ENCODE measurements at places on chromosomes 6 and 20. TPM values are rescaled to one million over a fixed set of nuclear protein-coding genes. Genes with fewer than 3 reads are reported as not detected.
A peak's percentile ranks its signal among the peaks of the same experiment; 100 is the strongest.

Gene POU5F1
- not detected for total RNA-seq

Gene FOXQ1
- not detected for total RNA-seq

Gene PSMA7
- 177 TPM for total RNA-seq

Gene MPIG6B
- 12.8 TPM for total RNA-seq

Gene BNIP5
- not detected for total RNA-seq

GRCh38 chr6:154080461-154081189 is 41.6 kb downstream of the OPRM1 start:
- DNase-seq, result no peak

GRCh38 chr6:89134723-89135122 is 11.1 kb upstream of the PM20D2 start:
- H3K27ac ChIP-seq, result no peak overlapping the region
- no peak overlapping the region for H3K4me3 ChIP-seq
- DNase-seq, result no peak

- no peak overlapping the region for H3K27ac ChIP-seq
- H3K36me3 ChIP-seq, result no peaks in the 10 kb centered on the region
- DNase-seq, result no peak
- no peaks in the 10 kb centered on the region for H3K27me3 ChIP-seq
- H3K4me1 ChIP-seq, result peaks cover 5% of the 10 kb centered on the region
These were observed 18.7 kb downstream of the MOCS3 start for GRCh38 chr20:50977066-50978021.

DNA sequence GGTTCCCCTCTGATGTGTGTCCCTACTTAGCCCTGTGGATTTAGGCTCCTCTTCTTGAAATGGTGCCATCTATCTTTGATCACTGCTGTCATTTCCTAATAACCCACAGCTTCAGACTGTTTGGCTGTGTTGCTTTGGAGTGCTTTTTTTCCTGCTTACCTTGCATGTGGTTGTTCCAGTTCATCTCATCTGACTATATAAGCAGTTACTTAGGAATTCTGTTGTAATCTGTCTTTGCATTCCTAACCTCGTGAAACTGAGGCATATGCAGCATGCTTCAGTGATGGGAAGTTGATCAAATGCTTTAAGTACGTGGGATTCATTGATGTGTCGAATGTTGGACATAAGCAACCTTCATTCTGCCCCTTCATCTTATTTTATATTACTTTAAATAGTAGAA is 115.8 kb upstream of the FLRT3 start:
- H3K27me3 ChIP-seq, result no peaks in the 10 kb centered on the region
- no peak overlapping the region for H3K4me3 ChIP-seq
- H3K36me3 ChIP-seq, result no peaks in the 10 kb centered on the region
- no peak overlapping the region for H3K27ac ChIP-seq

DNA sequence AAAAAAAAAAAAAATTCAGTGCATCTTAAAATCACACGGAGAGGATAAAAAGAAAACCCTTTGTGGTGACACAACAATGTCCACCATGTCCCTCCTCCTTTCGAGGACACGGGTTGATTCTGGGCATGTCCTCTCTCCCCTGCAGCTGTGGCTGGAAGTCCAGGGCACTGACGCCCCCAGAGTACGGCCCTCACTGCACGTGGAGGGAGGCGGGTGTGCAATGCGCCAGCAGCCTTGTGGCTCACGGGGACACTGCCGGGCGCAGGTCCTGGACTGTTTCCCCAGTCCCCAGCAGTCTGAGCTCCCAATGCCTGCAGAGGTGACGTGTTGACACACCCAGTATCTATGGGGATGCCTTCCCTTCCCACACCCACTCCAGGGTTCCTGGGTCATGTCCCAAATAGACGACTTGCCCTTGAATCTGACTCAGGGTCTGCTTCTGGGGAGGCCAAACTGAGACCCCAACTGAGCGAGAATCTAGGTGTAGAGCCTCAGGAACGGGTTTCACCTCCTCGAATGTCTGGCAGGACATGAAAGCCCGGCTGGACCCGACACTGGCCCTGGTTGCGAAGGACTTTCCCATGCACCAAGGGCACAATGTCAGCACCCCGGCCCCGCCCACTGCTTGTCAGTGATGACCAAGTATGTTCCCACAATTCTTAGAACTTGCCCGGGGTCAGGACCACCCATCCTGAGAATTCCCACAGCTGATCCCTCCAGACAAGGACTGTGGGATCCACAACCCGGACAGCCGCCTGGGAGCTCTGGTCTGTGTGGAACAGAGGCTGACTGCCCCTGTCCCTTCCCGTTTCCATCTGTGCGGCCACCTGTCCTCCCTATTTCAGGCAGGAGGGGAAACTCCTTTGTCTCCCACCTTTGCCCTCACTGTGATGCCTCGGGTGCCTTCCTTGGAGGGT is 425.1 kb upstream of the SULF2 start:
- no peaks in the 10 kb centered on the region for H3K4me1 ChIP-seq
- H3K4me3 ChIP-seq, result no peak overlapping the region
- H3K27ac ChIP-seq, result no peak overlapping the region
- no peaks in the 10 kb centered on the region for H3K36me3 ChIP-seq
- no peaks in the 10 kb centered on the region for H3K27me3 ChIP-seq
- DNase-seq, result no peak

- H3K27me3 ChIP-seq, result no peaks in the 10 kb centered on the region
- H3K4me1 ChIP-seq, result no peaks in the 10 kb centered on the region
- H3K27ac ChIP-seq, result no peak overlapping the region
- no peaks in the 10 kb centered on the region for H3K36me3 ChIP-seq
These were observed 146.3 kb downstream of the MANEA start for GRCh38 chr6:95723638-95724037.

- no peak for DNase-seq
- H3K36me3 ChIP-seq, result no peaks in the 10 kb centered on the region
- H3K4me3 ChIP-seq, result no peak overlapping the region
- no peaks in the 10 kb centered on the region for H3K4me1 ChIP-seq
- H3K27ac ChIP-seq, result no peak overlapping the region
These were observed 127.9 kb downstream of the MBOAT1 start for GRCh38 chr6:20084411-20084810.

GRCh38 chr6:1028723-1029122 is 283.2 kb upstream of the FOXQ1 start:
- H3K36me3 ChIP-seq, result no peaks in the 10 kb centered on the region
- H3K27ac ChIP-seq, result no peak overlapping the region
- DNase-seq, result no peak
- no peaks in the 10 kb centered on the region for H3K4me1 ChIP-seq
- H3K27me3 ChIP-seq, result peaks cover 2% of the 10 kb centered on the region

DNA sequence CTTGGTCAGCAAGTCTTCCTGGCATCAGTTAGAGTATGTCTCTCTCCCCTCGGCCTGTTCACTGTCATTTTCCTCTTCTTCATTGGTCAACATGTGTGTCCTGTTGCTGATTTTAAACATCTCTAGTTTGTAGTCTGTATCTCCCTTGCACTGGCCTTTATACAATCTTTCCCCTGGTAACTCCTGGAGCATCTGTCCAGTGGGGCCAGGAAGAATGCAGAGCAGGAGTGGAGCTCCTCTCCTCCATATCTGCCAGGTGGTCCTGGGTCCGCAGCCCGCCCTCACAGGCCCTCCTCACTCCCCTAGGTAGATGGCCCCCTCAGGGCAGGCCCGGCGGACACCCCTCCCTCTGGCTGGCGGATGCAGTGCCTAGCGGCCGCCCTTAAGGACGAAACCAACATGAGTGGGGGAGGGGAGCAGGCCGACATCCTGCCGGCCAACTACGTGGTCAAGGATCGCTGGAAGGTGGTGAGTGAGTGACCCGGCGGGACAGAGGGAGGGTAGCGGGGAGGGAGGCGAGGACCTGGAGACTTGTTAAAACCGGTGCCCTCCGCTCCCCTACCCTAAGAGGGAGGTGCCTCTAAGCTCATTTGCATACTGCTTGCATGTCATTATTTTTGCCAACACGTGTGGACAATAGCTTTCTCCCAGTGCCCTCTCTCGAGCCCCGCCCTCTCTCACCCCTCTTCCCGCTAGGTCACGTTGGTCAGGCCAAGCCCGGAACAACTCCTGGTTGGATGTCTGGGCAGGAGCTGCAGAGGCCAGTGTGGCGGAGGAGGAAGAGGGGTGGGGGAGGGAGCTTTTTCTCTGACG is 3.2 kb downstream of the TTBK1 start:
- H3K36me3 ChIP-seq, result no peaks in the 10 kb centered on the region
- H3K4me1 ChIP-seq, result peaks cover 19% of the 10 kb centered on the region
- peak; percentile 42 for DNase-seq
- H3K4me3 ChIP-seq, result peak overlapping the region; percentile 55
- H3K27me3 ChIP-seq, result peaks cover 16% of the 10 kb centered on the region
- no peak overlapping the region for H3K27ac ChIP-seq

DNA sequence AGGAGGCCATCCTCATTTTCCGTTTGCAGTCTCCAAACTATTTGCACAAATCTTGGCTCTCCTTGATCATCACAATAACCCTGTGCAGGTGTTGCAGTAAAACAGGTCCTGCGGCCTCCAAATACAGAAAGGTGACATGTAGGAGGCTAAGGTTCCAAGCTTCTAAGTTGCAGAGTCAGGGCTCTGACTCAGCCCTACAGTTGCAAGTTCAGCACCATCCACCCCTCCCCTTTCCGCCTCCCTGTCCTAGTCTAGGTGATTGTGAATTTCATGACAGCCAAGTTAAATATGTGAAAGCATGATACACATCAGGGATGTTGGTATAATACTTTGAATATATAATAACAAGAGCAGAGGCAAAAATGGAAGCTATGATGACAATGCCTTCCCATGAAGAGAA is 317.3 kb upstream of the CDH4 start:
- H3K27ac ChIP-seq, result no peak overlapping the region
- H3K27me3 ChIP-seq, result no peaks in the 10 kb centered on the region
- H3K36me3 ChIP-seq, result no peaks in the 10 kb centered on the region
- H3K4me3 ChIP-seq, result no peak overlapping the region
- DNase-seq, result no peak

DNA sequence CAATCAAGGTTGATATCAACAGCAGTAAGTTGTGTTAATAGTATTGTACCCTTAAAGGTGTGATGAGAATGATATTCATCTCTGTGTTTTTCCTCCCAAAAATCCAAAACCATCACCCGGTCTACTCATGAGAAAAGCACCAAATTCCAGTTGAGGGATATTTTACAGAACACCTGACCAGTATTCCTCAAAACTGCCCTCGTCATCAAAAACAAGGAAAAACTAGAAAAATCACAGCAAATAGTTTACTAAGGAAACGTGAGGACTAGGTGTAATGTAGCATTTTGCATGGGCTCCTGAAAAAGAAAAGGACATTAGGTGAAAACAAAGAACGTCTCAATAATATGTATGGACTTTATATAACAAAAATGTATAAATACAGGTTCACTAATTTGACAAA is 394.4 kb upstream of the NRSN1 start:
- H3K36me3 ChIP-seq, result no peaks in the 10 kb centered on the region
- no peaks in the 10 kb centered on the region for H3K4me1 ChIP-seq
- no peak for DNase-seq

DNA sequence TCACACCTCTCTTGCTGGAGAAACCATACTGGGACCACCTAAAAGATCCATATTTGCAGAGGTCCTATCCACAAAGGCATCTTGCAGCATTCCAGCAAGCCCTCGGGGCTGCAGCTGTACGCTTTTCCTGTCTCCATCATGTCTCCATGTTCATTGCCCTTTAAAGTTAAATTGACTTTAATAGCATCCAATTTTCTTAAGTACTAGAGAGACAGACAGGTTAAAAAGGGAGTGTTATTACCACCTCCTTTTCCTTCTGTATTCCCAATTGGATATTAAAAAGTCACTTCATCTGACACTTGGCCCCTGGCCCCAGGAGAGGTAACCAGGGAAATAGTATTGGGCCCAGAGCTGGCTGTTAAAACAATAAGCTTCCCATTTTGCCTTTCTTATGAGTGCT is 178.6 kb downstream of the UNC5CL start:
- DNase-seq, result no peak
- H3K27me3 ChIP-seq, result no peaks in the 10 kb centered on the region
- H3K27ac ChIP-seq, result no peak overlapping the region
- no peaks in the 10 kb centered on the region for H3K36me3 ChIP-seq

GRCh38 chr20:14470977-14471661 is 133.7 kb upstream of the FLRT3 start:
- no peak overlapping the region for H3K4me3 ChIP-seq
- H3K36me3 ChIP-seq, result no peaks in the 10 kb centered on the region
- no peak overlapping the region for H3K27ac ChIP-seq
- H3K27me3 ChIP-seq, result no peaks in the 10 kb centered on the region

DNA sequence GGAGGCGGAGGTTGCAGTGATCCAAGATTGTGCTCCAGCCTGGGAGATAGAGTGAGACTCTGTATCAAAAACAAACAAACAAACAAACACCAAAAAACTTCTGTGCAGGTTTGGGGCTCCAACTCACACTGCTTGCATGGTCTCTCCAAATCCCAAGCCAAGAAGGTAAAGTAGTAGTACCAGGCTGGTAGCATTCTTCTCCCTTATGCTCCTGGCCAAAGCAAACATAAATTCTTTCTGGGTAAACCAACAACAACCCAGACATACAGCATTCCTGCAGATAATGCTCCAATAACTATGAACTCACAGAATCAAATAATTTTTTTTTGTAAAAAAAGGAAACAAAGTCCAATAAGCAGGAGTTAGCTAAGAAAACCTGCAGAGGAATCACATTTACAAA is 57.8 kb upstream of the KLHL31 start:
- no peak overlapping the region for H3K27ac ChIP-seq
- no peak overlapping the region for H3K4me3 ChIP-seq
- no peaks in the 10 kb centered on the region for H3K36me3 ChIP-seq

DNA sequence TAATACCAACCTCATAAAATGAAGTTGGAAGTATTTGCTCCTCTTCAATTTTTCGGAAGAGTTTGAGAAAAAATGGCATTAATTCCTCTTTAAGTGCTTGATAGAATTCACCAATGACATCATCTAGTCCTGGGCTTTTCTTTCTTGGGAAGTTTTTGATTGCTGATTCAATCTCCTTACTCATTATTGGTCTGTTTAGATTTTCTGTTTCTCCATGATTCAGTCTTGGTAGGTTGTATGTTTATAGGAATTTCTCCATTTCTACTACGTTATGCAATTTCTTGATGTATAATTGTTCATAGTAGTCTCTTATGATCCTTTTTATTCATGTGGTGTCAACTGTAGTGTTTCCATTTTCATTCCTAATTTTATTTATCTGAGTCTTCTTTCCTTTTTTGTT is 176.9 kb upstream of the PRND start:
- no peaks in the 10 kb centered on the region for H3K36me3 ChIP-seq
- H3K4me1 ChIP-seq, result no peaks in the 10 kb centered on the region
- H3K27me3 ChIP-seq, result no peaks in the 10 kb centered on the region
- H3K4me3 ChIP-seq, result no peak overlapping the region
- no peak overlapping the region for H3K27ac ChIP-seq

DNA sequence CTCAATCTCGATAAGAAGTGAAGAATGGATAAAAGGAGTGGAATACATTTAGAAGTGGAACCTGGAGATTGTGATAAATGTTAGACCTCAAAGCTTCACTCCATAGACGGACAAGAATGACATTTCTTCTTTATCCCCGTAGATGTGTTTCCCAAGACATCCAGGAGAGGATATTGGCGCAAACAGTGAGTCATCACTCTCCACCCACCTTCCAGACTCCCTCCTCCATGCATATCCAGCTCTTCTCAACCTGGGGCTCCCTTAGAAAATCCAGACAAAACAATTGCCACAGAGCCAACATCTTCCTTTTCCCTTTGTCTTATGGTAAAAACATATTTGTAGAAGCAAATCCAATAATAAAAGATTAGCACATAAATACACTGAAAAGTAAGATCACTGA is 586.1 kb downstream of the PTPRT start:
- no peak overlapping the region for H3K4me3 ChIP-seq
- DNase-seq, result no peak
- H3K36me3 ChIP-seq, result no peaks in the 10 kb centered on the region
- H3K4me1 ChIP-seq, result peaks cover 4% of the 10 kb centered on the region

GRCh38 chr6:158869826-158870648 is 50.9 kb upstream of the EZR start:
- peak; percentile 98 for DNase-seq
- H3K4me1 ChIP-seq, result peaks cover 30% of the 10 kb centered on the region
- no peaks in the 10 kb centered on the region for H3K36me3 ChIP-seq
- H3K4me3 ChIP-seq, result peak overlapping the region; percentile 47
- no peaks in the 10 kb centered on the region for H3K27me3 ChIP-seq

Data from natural killer cell (primary cell).